ENCODE measurements at places on chromosomes 4 and X. TPM values are rescaled to one million over a fixed set of nuclear protein-coding genes. Genes with fewer than 3 reads are reported as not detected.
A peak's percentile ranks its signal among the peaks of the same experiment; 100 is the strongest.

The PRRG1 gene
- 4.5 TPM for total RNA-seq

The LRCH2 gene
- total RNA-seq: 3.1 TPM

The ATP2B3 gene
- total RNA-seq: 0.13 TPM

The CYLC1 gene
- total RNA-seq: not detected

The HSFX4 gene
- total RNA-seq: not detected

The OTUD6A gene
- total RNA-seq: not detected

The WNK3 gene
- total RNA-seq: 1.8 TPM

The FRAS1 gene
- 3.0 TPM for total RNA-seq

The EDNRA gene
- 14.6 TPM for total RNA-seq

The MAGEA2 gene
- total RNA-seq: not detected

The TMEM154 gene
- 37.7 TPM for total RNA-seq

The RAI2 gene
- total RNA-seq: 3.3 TPM

The NKX3-2 gene
- total RNA-seq: 1.7 TPM

The SPATA4 gene
- total RNA-seq: not detected

The WAS gene
- 104 TPM for total RNA-seq

DNA sequence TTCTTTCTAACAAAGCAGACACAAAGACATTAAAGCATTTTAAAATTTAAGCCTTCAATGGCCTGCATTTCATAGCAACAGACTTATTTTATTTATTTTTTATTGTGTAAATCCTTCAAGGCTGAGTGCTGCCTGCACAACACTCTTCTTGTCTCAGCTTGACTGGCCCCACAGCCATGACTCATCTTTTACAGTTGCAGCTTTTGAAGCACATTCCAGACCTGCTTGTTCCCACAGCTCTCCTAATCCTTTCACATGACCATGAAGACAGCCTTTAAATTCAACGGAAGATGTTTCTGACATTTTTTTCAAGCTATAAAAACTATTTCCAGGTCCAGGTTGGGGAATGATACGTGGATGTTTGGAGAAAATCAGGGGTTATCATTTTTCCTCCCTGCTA, 276.9 kb upstream of the TACR3 start:
- H3K36me3 ChIP-seq: no peaks in the 10 kb centered on the region
- H3K27me3 ChIP-seq: no peaks in the 10 kb centered on the region
- no peak overlapping the region for H3K27ac ChIP-seq
- no peaks in the 10 kb centered on the region for H3K4me1 ChIP-seq

- H3K4me1 ChIP-seq: no peaks in the 10 kb centered on the region
- H3K27ac ChIP-seq: no peak overlapping the region
- no peaks in the 10 kb centered on the region for H3K27me3 ChIP-seq
- no peak for DNase-seq
- H3K4me3 ChIP-seq: no peak overlapping the region
Observed at GRCh38 chr4:126364311-126364911, 1049.7 kb downstream of the FAT4 start.

DNA sequence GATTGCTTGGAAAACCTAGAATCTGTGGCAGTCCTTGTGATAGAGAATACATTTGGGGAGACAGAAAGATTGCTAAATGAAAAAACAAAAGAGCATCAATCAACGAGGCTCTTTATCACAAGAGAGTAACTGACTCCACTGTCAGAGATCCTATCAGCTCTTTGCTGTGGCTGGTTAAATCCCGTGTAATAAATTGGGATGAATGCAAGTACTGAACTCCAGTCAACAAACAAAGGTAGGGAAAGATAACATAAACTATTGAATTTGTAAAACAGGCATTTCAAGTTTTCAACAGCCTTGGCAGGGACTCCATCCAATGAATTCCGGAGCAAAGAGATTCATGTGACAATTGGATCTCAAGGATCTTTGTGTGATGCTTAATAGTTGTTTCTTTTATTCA, 21.3 kb downstream of the MMRN1 start:
- no peaks in the 10 kb centered on the region for H3K27me3 ChIP-seq
- DNase-seq: no peak
- H3K27ac ChIP-seq: no peak overlapping the region
- no peak overlapping the region for H3K4me3 ChIP-seq
- no peaks in the 10 kb centered on the region for H3K4me1 ChIP-seq

DNA sequence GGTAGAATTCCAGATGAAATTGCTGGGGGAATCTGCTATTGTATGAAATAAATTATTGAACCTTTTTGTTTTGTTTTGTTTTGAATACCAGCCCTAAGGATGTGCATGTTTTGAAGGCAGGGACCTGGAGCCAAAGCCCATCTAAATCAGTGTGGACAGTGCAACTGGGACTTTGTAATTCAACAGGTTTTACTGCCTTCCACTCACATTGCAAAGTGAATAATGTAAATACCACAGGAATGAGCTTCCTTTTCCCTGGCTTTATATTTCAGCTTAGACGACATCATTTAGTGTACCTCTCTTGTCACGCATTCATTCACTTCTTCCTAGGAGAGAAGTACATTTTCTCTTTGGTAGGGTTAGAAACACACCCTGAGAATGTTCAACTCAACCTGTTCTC, 795.0 kb downstream of the CENPC start:
- no peaks in the 10 kb centered on the region for H3K36me3 ChIP-seq
- no peak overlapping the region for H3K4me3 ChIP-seq
- H3K4me1 ChIP-seq: no peaks in the 10 kb centered on the region
- no peak for DNase-seq
- no peaks in the 10 kb centered on the region for H3K27me3 ChIP-seq

DNA sequence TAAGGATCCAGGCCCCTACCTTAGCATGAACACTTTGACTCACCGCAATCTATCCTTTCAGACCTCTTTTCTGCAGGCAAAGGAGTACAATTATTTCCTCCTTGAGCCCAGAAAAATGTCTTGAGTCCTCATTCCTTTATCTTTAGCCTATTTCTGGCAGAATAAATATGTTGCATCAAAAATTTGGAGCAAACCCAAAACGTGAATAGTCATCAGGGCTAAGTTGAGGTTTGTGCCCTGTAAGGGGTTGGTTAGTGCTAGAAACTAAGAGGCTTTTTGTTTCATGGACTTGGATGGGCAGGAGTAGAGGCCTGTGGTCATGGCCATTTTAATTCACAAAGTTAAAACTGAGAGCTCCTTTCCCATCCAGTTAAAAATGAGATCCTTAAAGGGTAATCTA, 460.3 kb downstream of the GBA3 start:
- no peak for DNase-seq
- H3K4me3 ChIP-seq: no peak overlapping the region
- no peak overlapping the region for H3K27ac ChIP-seq
- no peaks in the 10 kb centered on the region for H3K4me1 ChIP-seq
- H3K27me3 ChIP-seq: no peaks in the 10 kb centered on the region

- no peak overlapping the region for H3K4me3 ChIP-seq
- H3K4me1 ChIP-seq: no peaks in the 10 kb centered on the region
- H3K27me3 ChIP-seq: no peaks in the 10 kb centered on the region
- H3K36me3 ChIP-seq: no peaks in the 10 kb centered on the region
- no peak overlapping the region for H3K27ac ChIP-seq
Observed at GRCh38 chrX:136816975-136817374, 36.2 kb upstream of the ARHGEF6 start.

DNA sequence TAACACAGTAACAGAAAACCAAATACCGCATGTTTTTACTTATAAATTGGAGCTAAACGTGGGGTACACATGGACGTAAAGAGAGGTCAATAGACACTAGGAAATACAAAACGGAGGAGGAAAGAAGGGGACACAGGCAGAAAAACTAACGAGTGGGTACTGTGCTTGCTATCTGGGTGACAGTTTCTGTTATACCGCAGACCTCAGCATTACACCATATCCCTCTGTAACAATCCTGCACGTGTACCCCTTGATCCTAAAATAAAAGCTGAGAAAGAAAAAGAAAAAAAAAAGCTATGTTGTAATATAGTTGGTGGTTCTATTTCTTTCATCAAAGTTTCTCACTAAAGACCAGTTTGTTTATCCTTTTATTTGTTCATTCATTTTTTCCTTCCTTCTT, 47.9 kb upstream of the UNC5C start:
- no peaks in the 10 kb centered on the region for H3K4me1 ChIP-seq
- no peak for DNase-seq
- H3K36me3 ChIP-seq: no peaks in the 10 kb centered on the region

DNA sequence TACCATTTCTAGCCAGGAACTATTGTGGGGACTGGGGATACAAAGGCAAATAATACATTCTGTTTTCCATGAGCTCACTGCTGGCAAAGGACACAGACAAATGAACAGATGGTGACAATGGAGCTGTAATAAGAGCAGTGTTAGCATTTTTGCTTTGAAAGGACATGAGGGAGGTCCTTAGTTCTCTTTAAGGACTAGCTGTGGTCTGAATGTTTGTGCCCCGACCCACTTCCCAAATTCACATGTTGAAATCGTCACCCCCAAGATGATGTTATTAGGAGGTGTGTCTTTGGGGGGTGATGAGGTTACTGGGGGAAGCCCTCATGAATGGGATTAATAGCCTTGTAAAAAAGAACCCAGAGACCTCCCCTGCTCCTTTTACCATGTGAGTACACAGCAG, 30.3 kb downstream of the CCNG2 start:
- H3K4me3 ChIP-seq: no peak overlapping the region
- H3K36me3 ChIP-seq: no peaks in the 10 kb centered on the region
- no peak for DNase-seq
- no peaks in the 10 kb centered on the region for H3K4me1 ChIP-seq
- H3K27ac ChIP-seq: no peak overlapping the region
- H3K27me3 ChIP-seq: no peaks in the 10 kb centered on the region

- peak overlapping the region; percentile 24 for H3K27ac ChIP-seq
- no peaks in the 10 kb centered on the region for H3K36me3 ChIP-seq
Observed at GRCh38 chr4:80462621-80463091, 127.1 kb downstream of the CFAP299 start.

GRCh38 chr4:16942491-16942890, 44.0 kb upstream of the LDB2 start:
- DNase-seq: no peak
- H3K4me3 ChIP-seq: no peak overlapping the region
- H3K27me3 ChIP-seq: no peaks in the 10 kb centered on the region

- H3K36me3 ChIP-seq: no peaks in the 10 kb centered on the region
- H3K27me3 ChIP-seq: peaks cover 20% of the 10 kb centered on the region
- DNase-seq: no peak
- H3K4me3 ChIP-seq: no peak overlapping the region
- H3K27ac ChIP-seq: no peak overlapping the region
- H3K4me1 ChIP-seq: peaks cover 6% of the 10 kb centered on the region
Observed at GRCh38 chr4:93835929-93836328, 7.4 kb downstream of the ATOH1 start.

- H3K4me3 ChIP-seq: no peak overlapping the region
- H3K4me1 ChIP-seq: no peaks in the 10 kb centered on the region
- H3K27ac ChIP-seq: no peak overlapping the region
- DNase-seq: no peak
Observed at GRCh38 chr4:186695392-186695791, 28.3 kb downstream of the FAT1 start.

DNA sequence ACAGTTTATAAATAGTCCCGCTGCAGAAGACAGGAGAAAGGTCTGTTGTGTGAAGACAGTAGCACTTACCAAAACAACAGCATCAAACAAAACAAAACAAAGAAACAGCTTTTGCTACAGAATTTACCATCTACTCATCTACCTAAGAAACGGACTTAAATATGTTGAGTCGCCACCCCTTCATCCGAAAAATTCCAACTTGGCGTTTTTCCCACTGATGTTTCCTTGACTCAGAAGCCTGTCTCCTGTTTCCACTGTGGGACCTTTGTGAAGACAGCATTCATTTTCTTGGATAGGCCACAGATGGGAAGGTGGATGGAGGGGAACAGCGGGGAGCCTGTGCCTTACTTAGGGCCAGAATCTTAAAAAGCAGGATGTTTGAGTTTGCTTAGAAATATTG, 1.3 kb upstream of the ITM2A start:
- no peaks in the 10 kb centered on the region for H3K36me3 ChIP-seq
- H3K4me1 ChIP-seq: no peaks in the 10 kb centered on the region
- H3K4me3 ChIP-seq: no peak overlapping the region
- no peaks in the 10 kb centered on the region for H3K27me3 ChIP-seq
- H3K27ac ChIP-seq: no peak overlapping the region

GRCh38 chr4:102733084-102733483, 27.7 kb downstream of the MANBA start:
- H3K4me3 ChIP-seq: no peak overlapping the region
- H3K27ac ChIP-seq: no peak overlapping the region
- H3K36me3 ChIP-seq: no peaks in the 10 kb centered on the region
- H3K27me3 ChIP-seq: no peaks in the 10 kb centered on the region

GRCh38 chrX:67568769-67569168, 24.9 kb downstream of the AR start:
- no peak overlapping the region for H3K27ac ChIP-seq
- DNase-seq: no peak
- H3K4me1 ChIP-seq: no peaks in the 10 kb centered on the region
- no peaks in the 10 kb centered on the region for H3K36me3 ChIP-seq
- no peaks in the 10 kb centered on the region for H3K27me3 ChIP-seq

- H3K27ac ChIP-seq: no peak overlapping the region
- no peak for DNase-seq
- H3K27me3 ChIP-seq: no peaks in the 10 kb centered on the region
- no peaks in the 10 kb centered on the region for H3K4me1 ChIP-seq
- H3K36me3 ChIP-seq: no peaks in the 10 kb centered on the region
Observed at GRCh38 chr4:139639654-139640053, 26.0 kb upstream of the MGST2 start.

DNA sequence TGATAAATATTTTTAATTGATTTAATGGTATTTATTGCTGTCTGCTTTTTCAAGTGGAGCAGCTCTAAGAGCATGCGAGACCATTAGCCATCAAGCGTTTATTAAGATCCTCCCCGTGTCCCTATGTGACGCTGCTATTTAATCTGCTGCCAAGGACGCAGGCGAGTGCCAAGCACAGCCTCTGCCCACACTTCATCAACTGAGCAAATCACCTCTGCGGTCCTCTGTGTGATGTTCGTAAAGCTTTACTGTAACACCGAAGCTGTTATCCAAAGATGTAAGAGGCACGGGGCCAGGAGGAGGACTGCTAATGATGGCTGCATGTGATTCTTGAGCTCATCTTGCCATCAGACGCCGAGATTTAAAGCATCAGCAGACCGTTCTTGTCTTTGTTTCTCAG, 79.5 kb downstream of the STOX2 start:
- no peak overlapping the region for H3K4me3 ChIP-seq
- no peak for DNase-seq
- no peaks in the 10 kb centered on the region for H3K27me3 ChIP-seq
- no peak overlapping the region for H3K27ac ChIP-seq

DNA sequence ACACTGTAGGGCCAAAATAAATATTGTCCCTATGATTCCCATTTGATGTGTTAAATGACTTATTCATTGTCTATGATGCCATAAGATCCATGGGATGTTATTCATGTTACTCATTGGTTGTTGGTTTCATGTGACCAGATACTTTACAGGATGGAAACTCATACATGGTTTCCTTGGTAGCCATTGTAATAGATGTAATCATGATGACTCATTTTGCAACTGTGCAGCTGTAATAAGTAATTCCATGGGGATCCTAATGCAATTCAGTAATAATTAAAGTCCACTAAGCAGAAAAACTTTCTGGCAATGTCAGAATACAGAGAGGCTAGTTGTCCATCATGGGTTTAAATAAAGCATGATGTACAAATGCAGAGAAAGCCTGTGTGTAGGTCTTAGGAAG, 389.7 kb upstream of the NR3C2 start:
- H3K27ac ChIP-seq: no peak overlapping the region
- peaks cover 7% of the 10 kb centered on the region for H3K4me1 ChIP-seq
- no peaks in the 10 kb centered on the region for H3K27me3 ChIP-seq

Measured in spleen (tissue), 13 donors.